ENCODE measurements at places on chromosomes 6 and 20.

- no peak for DNase-seq
These were observed 19.2 kb upstream of the STK38 start for GRCh38 chr6:36566418-36566905.

DNA sequence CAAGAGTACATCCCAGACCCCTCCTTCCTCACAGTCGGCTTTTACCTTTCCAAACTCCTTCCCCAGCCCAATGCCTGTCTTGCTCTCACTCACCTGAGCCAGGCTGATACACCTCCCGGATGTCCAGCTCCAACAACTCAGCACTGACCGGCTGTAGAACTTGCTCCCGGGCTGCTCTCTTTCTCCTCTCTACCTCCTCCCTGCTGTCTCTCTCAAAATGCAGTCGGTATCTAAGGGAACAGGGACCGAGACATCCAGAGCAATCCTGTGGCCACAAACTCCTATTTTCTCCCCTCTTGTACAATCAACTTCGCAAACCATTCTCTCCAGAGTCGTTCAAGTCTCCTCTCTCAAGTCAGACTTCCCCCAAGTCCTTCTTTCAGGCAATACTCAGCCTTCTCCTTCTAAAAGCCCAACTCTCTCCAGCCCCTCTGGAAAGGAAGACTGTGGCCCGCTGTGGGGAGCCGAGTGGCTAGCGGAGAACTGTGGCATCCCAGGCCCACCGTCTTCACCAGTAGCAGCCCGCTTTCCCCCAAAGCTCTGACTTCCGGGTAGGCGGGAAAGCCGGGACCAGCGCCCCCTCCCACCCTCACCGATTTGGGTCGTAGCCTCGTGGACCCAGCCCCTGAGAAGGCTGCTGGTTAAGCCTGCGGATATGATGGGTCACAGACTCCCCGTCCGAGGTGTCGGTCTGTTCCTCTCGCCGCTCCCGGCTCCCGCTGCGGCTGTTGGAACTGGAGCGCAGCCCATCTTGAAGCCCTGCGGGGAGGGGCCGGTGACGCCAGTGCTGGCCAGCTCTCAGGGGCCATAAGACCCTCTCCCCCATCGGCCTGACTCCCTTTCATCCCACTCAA is 1.1 kb downstream of the GNL1 start:
- DNase-seq = no peak

- DNase-seq = no peak
These were observed 35.4 kb downstream of the MAN1A1 start for GRCh38 chr6:119313937-119314884.

GRCh38 chr20:33600981-33601380 is 61.1 kb upstream of the C20orf144 start:
- no peak for DNase-seq

GRCh38 chr6:12343122-12343439 is 52.9 kb downstream of the EDN1 start:
- no peak for DNase-seq

DNA sequence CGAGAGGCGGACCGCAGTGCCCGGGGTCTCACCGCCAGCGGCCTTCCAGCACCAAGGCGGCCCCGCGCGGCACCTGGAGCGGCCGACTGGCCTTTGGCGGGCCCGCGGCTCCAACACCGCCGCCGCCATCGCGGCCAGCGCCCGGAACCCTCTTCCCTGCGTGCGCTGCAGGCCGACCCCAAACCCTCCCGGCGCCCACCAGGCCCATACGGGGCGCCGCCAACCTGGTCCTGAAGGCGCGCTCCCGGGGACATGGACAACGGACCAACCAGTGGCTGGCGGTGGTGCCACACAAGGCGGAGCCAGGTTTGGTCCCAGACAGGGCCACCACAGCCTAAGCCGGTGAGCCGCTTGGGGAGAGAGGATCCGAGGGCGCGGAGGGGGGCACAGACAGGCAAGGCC is 1514.8 kb upstream of the DEFB115 start:
- no peak for DNase-seq

GRCh38 chr20:9100691-9101090 is 31.8 kb downstream of the PLCB4 start:
- no peak for DNase-seq

GRCh38 chr6:14966906-14967711 is 278.8 kb upstream of the JARID2 start:
- DNase-seq = no peak

GRCh38 chr6:116847227-116847626 is 18.3 kb upstream of the GPRC6A start:
- DNase-seq = no peak

DNA sequence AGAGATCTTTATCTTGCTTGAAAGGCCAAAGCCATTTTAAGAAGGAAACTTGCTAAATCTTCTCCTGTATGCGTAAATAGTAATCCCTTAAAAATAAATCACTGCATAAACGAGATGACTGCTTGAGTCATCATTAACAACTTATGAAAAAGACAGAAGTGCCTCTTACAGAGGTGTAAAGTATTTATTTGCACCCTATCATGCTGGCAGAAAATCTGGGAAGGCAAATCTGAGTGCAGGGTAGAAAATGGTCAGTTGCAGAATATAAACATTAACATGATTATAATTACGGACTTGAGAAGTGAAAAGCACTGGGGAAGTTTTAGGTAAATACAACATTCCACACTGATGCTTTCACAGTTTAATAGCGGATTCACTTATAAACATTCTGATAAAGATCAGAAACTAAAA is 67.5 kb upstream of the FBXO30 start:
- no peak for DNase-seq

DNA sequence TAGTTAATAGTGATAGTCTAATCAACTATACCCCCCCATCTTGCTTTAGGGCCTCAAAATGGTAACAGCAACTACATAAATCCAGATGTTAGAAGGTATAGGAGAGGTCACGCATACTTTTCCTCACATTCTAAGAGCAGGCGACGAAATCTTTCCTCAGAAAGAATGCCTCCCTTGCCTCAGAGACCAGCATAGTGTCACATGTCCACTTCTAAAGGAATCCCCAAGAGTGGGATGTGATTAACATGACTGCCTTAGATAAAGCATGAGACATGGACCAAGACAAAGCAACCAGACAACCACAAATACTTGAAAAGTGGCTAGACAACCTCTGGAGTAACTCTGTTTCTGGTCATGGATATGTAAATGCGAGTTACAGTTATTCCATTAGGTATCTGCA is 710.7 kb downstream of the EYS start:
- DNase-seq = no peak

DNA sequence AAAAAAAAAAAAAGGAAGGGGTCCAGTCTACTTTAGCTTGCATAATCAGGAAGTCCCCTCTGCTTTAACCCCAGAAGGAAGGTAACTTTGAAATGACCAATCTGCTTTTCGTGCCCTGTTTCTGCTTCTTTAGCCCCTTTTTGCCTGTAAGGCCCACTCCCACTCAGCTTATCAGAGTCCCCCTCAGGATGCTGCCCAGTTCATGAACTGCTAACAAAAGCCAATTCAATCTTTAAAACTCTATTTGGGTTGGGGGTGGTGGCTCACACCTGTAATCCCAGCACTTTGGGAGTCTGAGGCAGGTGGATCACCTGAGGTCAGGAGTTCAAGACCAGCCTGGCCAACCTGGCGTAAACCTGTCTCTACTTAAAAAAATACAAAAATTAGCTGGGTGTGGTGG is 12.3 kb downstream of the GHRH start:
- DNase-seq = no peak

GRCh38 chr6:51644426-51644825 is 443.0 kb downstream of the PKHD1 start:
- no peak for DNase-seq

GRCh38 chr20:47606983-47607613 is 105.4 kb downstream of the NCOA3 start:
- no peak for DNase-seq

- DNase-seq = no peak
These were observed 1340.0 kb upstream of the MAP3K7 start for GRCh38 chr6:91926827-91927226.

GRCh38 chr6:151021896-151022295 is 156.4 kb downstream of the MTHFD1L start:
- DNase-seq = no peak

GRCh38 chr6:113649880-113650609 is 207.1 kb upstream of the MARCKS start:
- DNase-seq = no peak

GRCh38 chr6:74137911-74138310 is 441.9 kb downstream of the CD109 start:
- no peak for DNase-seq

- no peak for DNase-seq
These were observed 262.4 kb upstream of the MARCKS start for GRCh38 chr6:113594726-113595125.

DNA sequence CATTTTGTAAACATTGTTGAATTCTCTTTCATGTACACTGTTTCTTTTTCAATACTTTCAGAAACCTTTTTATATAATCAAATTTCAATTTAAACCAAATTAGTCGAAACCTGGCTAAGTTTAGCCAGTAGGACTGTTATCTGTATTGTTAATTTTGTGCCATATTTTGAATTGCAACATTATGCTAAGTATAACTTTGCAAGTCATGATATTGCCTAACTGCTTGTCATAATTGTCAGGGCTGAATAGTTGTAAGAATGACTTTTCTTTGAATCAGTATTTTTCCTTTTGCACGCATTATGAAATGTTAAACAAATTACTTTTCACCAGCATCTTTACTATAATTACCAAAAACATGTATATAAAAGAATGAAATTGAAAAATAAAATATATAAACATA is 82.7 kb downstream of the SAMD3 start:
- no peak for DNase-seq

- no peak for DNase-seq
These were observed 106.1 kb upstream of the ASF1A start for GRCh38 chr6:118787724-118788423.

GRCh38 chr20:18050628-18051027 is 7.1 kb downstream of the OVOL2 start:
- no peak for DNase-seq

DNA sequence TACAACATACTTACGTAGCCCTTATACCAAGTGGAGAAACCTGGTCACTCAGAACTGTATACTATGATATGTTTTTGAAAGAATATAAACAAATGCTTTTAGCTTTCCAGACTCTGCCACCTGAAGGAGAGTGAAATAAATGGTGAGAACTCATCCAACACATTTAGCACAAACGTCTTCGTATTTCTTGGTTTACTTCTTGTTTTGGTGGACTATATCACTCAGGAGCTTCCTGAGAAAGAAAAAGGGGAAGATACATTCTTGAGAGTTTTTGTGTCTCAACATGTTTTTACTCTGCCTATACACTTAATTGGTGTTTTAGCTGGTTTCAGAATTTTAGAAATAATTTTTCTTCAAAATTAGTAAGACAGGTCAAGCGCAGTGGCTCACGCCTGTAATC is 19.4 kb upstream of the CTAGE9 start:
- no peak for DNase-seq

- DNase-seq = peak; percentile 53
These were observed 62.6 kb downstream of the BACH2 start for GRCh38 chr6:90233994-90234393.

DNA sequence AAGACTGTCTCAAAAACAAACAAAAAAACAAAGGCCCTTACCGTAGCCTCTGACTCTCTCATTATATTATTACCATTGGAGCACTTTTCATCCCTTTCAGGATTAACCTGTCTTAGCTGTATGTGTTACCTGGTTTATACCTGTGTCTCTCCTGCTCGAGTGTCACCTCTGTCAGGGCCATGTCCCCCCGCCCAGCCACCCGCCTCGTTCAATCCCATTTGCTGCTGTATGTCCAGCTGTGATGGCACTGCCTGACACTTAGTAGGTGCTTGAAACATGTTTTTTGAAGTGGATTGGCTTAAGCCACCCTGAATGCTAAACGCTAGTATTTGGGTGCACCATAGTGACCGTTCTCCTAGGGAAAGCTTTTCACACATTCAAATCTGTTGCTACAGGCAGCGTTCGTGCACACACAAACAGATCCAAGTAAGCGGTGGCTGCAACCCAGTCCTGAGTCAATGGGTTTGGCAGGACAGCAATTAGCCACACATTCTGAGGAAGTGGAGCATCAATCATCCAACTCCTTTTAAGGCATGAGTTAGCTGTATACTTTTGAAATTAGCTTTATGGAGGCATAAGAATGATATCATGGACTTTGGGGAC is 98.9 kb upstream of the ZNF217 start:
- no peak for DNase-seq

DNA sequence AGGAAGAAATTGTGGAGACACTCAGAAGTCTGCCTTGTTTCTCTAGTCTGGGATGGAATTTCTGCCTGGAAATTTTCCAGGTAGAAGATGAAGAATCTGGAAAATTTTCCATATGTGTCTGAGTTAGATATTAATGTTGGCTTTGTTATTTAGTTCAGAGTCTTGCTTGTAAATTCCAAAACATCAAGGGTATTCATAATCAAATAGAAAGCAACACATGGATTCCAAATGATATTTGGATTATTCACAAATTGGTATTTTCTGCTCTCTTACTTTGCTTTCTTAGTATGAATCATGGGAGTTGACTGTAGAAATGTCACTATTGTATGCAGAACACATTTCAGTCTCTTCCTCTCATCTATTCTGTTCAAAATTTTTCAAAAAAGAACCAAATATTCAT is 116.0 kb downstream of the GRIK2 start:
- no peak for DNase-seq

- DNase-seq = no peak
These were observed 20.7 kb downstream of the RIPK1 start for GRCh38 chr6:3088968-3089367.

- no peak for DNase-seq
These were observed 124.5 kb downstream of the TAF4 start for GRCh38 chr20:61940976-61941720.

DNA sequence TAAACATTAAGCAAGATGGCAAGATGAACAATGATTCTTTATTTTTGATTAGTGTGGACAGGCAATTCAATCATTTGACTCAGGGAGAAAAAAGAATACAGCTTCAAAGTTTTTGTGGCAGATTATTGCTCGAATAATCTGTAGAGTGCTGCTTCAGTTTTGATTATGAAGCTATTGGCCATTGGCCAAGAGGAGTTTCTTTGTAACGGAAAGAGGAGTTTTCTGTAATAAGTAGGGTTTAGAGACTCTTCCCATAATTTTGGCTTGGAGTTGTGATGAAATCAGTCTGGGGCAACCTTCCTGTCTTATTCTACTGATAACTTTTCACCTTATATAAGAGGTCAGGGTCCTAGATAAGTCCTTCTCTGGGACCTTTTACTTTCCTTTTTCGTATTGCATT is 256.7 kb upstream of the RAB32 start:
- no peak for DNase-seq

DNA sequence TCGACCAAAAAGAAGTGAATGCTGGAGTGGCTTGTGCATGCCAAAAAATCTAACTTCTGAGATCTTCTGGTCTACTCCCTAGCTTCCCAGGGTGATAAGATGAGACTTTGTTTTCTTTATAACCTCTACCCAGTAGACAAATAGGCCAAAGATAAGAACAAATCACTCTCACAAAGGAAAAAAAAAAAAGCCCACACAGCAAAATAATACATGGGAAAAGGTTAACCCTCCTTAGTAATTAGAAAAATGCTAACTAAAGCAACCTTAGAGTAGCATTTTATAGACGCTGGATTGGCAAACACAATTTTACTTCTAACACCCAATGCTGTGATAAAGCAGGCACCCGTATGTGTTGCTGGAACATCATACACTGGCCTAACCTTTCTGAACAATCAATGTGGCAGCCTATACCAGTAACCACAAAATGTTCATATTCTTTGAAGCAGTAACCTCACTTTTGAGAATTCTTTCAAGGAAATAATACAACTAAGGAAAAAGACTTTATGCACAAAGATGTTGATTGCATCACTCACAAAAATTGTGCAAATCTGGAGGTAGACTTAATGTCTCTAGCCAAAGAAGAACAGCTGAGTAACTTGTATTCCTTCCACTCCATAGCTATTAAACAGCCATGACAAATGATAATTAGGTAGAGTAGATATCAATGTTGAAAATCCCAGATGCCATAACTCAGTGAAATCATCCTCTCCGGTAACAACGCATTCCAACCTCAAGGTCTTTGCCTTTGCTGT is 116.3 kb upstream of the QKI start:
- no peak for DNase-seq

Measured in stimulated activated CD4-positive, alpha-beta T cell treated with anti-CD3 and anti-CD28 coated beads, TNF-alpha, amount 100 ng/mL, for 24 hours (primary cell).